Activated CD4-positive, alpha-beta T cell treated with anti-CD3 and anti-CD28 coated beads for 36 hours (primary cell): ENCODE measurements at places on chromosomes 13 and 19. TPM values are rescaled to one million over a fixed set of nuclear protein-coding genes. Genes with fewer than 3 reads are reported as not detected.

Gene ADGRE3
- 0.30 TPM for total RNA-seq

DNA sequence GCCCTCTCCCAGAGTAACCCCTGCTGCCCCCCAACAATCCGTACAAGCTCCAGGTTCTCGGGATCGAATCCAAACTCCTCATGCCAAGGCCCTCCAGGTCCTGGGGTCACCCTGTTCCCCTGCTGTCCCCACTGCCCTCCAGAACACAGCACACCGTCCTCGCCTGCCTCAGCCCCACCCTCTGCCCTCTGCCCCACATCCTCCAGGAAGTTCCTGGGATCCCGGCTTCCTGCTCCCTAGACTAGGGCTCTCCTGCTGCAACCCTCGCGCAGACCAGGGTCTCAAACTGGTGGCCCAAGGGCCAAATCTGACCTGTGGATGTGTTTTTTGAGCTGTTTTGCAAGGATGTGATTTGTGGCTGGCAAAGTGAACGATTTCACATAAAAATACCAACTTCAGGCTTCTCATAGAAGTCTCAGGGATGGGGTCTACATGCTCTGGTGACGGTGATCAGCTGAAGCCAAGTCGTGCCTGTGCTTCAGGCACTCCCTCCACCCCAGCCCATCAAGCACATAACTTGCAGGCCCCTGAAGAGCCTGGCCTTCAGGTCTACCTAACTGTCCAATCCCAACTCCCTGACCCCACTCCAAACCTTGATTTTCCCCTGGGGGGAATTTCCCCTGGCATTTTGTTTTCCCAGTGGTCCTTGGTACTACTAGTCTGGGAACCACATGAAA, 1.8 kb downstream of the RABAC1 start:
- peaks cover 16% of the 10 kb centered on the region for H3K4me1 ChIP-seq
- peak overlapping the region; percentile 81 for H3K4me3 ChIP-seq
- H3K27me3 ChIP-seq = no peaks in the 10 kb centered on the region
- no peaks in the 10 kb centered on the region for H3K36me3 ChIP-seq
- no peak for DNase-seq

Gene FLT3
- 0.09 TPM for total RNA-seq

DNA sequence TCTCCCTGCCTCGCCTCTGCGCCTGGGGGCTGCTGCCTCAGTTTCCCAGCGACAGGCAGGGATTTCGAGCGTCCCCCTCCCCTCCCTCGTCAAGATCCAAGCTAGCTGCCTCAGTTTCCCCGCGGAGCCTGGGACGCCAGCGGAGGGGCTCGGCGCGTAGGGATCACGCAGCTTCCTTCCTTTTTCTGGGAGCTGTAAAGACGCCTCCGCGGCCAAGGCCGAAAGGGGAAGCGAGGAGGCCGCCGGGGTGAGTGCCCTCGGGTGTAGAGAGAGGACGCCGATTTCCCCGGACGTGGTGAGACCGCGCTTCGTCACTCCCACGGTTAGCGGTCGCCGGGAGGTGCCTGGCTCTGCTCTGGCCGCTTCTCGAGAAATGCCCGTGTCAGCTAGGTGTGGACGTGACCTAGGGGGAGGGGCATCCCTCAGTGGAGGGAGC, 722 bp upstream of the ICAM1 start:
- H3K27me3 ChIP-seq = no peaks in the 10 kb centered on the region
- H3K36me3 ChIP-seq = peaks cover 20% of the 10 kb centered on the region
- H3K4me3 ChIP-seq = peak overlapping the region; percentile 80
- H3K27ac ChIP-seq = peak overlapping the region; percentile 91

GRCh38 chr13:113562085-113562749, 22.3 kb upstream of the TFDP1 start:
- no peaks in the 10 kb centered on the region for H3K36me3 ChIP-seq
- H3K4me3 ChIP-seq = no peak overlapping the region
- DNase-seq = peak; percentile 73
- peaks cover 2% of the 10 kb centered on the region for H3K4me1 ChIP-seq

DNA sequence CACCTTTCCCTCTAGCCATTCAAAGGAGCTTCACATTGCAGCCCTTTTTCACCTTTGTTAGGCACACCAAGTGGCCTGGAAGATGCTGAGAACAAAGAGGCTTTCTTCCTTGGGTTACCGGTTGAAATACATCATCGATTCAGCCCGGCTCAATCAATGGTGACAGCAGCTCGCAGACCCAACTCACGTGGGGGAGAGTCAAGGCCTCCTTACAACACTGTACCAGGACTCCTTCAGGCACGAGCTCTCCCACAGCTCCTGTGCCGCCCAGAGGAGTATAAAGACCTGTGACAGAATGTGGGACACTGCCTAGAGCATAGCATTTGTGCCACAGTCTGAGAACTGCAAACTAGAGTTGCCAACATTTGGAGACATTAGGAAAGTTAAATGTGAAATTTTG, 3.9 kb upstream of the LRRC63 start:
- H3K27me3 ChIP-seq = no peaks in the 10 kb centered on the region
- no peak for DNase-seq
- H3K4me1 ChIP-seq = peaks cover 26% of the 10 kb centered on the region
- no peak overlapping the region for H3K4me3 ChIP-seq
- H3K36me3 ChIP-seq = no peaks in the 10 kb centered on the region
- H3K27ac ChIP-seq = no peak overlapping the region

- peak; percentile 45 for DNase-seq
- peak overlapping the region; percentile 39 for H3K4me3 ChIP-seq
- H3K36me3 ChIP-seq = no peaks in the 10 kb centered on the region
These were observed 56.6 kb downstream of the CEBPG start for GRCh38 chr19:33429891-33430673.

DNA sequence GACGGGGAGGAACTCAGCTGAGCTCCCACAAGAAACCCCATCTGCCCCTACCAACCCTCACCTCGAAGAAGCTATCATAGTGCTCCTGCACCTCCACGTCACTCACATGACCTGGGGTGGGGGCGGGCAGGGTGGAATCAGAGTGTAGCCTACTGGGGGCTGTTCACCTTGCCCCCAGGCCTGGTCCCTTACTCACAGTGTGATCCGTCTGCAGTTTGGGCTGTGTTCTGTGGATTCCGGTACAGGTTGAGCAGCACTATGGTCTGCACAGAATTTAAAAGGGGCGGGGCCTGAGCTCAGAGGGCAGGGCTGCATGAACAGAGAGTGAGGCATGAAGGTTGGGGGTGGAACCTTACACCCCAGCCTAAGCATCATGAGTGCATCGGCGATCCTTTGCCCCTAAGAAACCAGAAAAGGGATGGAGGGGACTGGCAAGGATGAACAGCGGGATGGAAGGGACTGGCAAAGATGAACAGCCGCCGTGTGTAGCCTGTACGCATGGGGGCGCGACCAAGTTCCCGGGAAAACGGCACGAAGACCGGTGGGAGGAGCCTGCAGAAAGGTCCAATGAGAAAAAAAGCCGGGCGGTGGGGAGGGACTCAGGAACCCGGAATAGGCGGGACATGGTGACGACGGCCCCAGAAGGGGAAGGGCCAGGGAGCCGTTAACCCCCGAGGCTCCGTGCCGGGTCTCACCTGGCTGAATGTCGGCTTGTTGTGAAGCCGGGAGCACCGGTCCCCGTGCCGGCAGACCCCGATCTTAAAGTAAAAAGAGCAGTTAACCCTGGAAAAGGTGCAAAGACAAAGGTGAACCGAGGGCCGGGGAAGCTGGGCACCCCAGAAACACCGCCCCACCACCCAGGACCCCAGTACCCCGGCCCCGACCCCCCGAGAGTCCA, 539 bp downstream of the U2AF1L4 start:
- peaks cover 30% of the 10 kb centered on the region for H3K36me3 ChIP-seq
- H3K27ac ChIP-seq = peak overlapping the region; percentile 100
- H3K4me3 ChIP-seq = peak overlapping the region; percentile 99

GRCh38 chr13:40170982-40171381, 495.5 kb downstream of the FOXO1 start:
- no peaks in the 10 kb centered on the region for H3K36me3 ChIP-seq
- DNase-seq = peak; percentile 80
- H3K27ac ChIP-seq = peak overlapping the region; percentile 38
- peaks cover 40% of the 10 kb centered on the region for H3K4me1 ChIP-seq
- H3K27me3 ChIP-seq = no peaks in the 10 kb centered on the region
- no peak overlapping the region for H3K4me3 ChIP-seq

DNA sequence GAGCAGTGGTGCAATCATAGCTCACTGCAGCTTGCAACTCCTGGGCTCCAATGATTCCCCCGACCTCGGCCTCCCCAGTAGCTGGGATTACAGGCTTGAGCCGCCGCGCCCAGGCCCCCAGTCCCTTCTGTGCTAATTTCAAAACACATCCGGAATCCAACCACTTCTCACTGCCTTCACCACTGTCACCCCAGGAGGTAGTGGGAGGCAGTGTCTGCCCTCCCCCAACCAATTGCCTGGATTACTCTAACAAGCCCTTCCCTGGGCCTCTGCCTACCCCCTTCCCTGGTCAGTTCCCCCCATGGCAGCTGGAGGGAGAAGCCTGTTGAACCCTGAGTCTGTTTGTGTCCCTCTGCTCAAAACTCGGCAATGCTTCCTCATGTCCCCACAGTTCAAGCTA, 2.3 kb downstream of the PRAM1 start:
- no peak overlapping the region for H3K27ac ChIP-seq
- no peaks in the 10 kb centered on the region for H3K36me3 ChIP-seq
- peaks cover 18% of the 10 kb centered on the region for H3K4me1 ChIP-seq
- no peak for DNase-seq
- no peak overlapping the region for H3K4me3 ChIP-seq

DNA sequence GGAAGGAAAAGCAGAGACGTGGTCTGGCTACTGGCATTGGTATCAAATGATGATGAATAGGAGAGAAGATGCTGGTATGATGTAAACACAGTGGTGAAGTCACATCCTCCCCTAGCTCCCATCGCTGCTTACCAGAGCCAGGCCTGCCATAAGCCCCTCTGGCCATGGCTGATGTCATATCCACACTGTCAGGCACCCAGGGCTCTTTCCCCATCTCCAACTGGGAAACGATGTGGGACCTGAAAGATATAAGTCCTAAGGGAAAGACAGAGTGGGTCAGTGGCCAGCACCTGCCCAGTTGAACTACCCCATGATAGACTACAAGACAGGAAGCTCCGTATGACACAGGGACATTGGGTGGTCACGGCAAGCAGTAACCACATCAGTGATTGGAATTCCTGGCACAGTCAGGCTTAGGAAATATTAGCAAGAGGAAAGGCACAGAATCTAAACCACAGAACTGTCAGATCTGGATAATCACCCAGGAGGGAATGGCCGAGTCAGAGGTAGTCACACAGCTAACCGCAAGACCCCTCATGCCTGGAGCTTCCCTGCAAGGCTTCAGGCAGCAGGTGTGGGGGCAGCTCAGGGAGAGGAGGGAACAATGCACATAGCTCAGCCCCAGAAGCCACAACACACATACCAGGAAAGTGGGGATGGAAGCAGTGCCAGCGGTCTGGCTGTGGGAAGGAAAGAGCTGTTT, 3.8 kb downstream of the ZNF792 start:
- no peak for DNase-seq
- no peaks in the 10 kb centered on the region for H3K27me3 ChIP-seq
- no peak overlapping the region for H3K4me3 ChIP-seq
- H3K27ac ChIP-seq = no peak overlapping the region
- H3K4me1 ChIP-seq = peaks cover 24% of the 10 kb centered on the region

GRCh38 chr13:72666391-72666790, 61.0 kb downstream of the MZT1 start:
- no peaks in the 10 kb centered on the region for H3K4me1 ChIP-seq
- no peak for DNase-seq
- no peaks in the 10 kb centered on the region for H3K36me3 ChIP-seq

DNA sequence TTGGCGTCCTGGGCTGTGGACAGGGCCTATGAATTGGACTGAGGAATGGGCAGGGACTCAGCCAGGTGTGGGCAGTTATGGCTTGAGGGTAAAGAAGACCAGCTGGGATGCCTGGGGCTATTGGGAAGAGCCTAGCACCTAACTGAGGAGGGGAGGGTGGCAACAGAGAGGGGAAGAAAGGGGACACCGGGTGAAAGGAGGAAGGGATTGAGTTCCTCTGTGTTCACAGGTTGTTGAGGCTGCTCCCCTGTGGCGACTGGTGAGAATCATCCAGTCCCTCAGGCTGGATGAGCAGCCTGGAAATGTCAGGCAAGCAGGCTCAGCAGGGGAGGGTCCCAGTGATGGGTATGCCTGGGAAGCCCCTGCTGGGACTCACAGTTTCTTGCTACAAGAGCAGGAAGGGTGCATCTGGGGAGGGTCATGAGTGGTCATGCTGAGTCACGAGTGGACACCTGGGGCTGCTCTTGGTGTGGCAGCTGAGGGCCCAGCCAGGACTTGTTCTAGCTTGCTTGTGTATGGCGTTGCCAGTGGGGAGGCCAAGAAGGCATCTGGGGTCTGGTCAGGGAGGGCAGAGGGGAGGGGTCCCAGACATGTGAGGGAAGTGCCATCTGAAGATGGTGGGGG, 1.4 kb downstream of the ZNF324 start:
- peaks cover 10% of the 10 kb centered on the region for H3K36me3 ChIP-seq
- peak overlapping the region; percentile 86 for H3K4me3 ChIP-seq
- no peak for DNase-seq
- H3K27me3 ChIP-seq = peaks cover 2% of the 10 kb centered on the region
- peaks cover 22% of the 10 kb centered on the region for H3K4me1 ChIP-seq

- H3K4me1 ChIP-seq = no peaks in the 10 kb centered on the region
- no peak overlapping the region for H3K4me3 ChIP-seq
- no peaks in the 10 kb centered on the region for H3K36me3 ChIP-seq
These were observed 401.7 kb downstream of the IRS2 start for GRCh38 chr13:109384491-109385241.

Gene TINCR
- total RNA-seq = 0.23 TPM

Gene PDX1
- not detected for total RNA-seq

Gene C19orf33
- not detected for total RNA-seq

DNA sequence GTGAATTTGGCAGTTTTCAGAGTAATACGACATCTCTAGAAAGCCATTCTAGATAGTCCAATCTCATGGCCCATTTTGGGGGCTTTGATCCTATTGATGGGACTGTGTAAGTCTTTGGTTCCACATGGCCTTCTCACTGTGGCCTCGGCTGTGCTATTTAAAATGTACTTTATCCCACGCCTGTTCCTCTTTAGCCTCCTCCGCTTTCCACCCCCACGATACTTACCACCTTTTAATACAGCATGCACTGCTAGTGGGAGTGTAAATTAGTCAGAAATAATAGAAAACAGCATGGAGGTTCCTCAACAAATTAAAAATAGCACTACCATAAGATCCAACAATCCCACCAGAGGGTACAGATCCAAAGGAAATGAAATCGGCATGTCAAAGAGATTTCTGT, 28.3 kb upstream of the CEBPG start:
- H3K4me3 ChIP-seq = no peak overlapping the region
- H3K4me1 ChIP-seq = no peaks in the 10 kb centered on the region
- peaks cover 34% of the 10 kb centered on the region for H3K27me3 ChIP-seq
- no peaks in the 10 kb centered on the region for H3K36me3 ChIP-seq
- H3K27ac ChIP-seq = no peak overlapping the region
- DNase-seq = no peak

Gene SLC1A6
- not detected for total RNA-seq

Gene ICAM1
- total RNA-seq = 30.9 TPM

- no peaks in the 10 kb centered on the region for H3K36me3 ChIP-seq
- H3K4me1 ChIP-seq = no peaks in the 10 kb centered on the region
- peaks cover 20% of the 10 kb centered on the region for H3K27me3 ChIP-seq
- no peak overlapping the region for H3K4me3 ChIP-seq
- no peak overlapping the region for H3K27ac ChIP-seq
These were observed 8.6 kb downstream of the EFNB2 start for GRCh38 chr13:106526738-106527444.

Gene CGB5
- total RNA-seq = not detected
